ENCODE measurements at places on chromosomes 12 and 14. TPM values are rescaled to one million over a fixed set of nuclear protein-coding genes. Genes with fewer than 3 reads are reported as not detected.

The TBX3 gene
- 16.6 TPM for total RNA-seq

The KLHDC1 gene
- total RNA-seq = 7.2 TPM

The GAS2L3 gene
- total RNA-seq = 17.5 TPM

The KRT6C gene
- not detected for total RNA-seq

The SOX5 gene
- total RNA-seq = 7.3 TPM

The ASCL4 gene
- total RNA-seq = 0.04 TPM

The CCDC175 gene
- total RNA-seq = not detected

The ZCCHC8 gene
- total RNA-seq = 20.9 TPM

The SLC35F4 gene
- total RNA-seq = 0.22 TPM

The ANO2 gene
- 3.4 TPM for total RNA-seq

The CCNT1 gene
- total RNA-seq = 19.2 TPM

DNA sequence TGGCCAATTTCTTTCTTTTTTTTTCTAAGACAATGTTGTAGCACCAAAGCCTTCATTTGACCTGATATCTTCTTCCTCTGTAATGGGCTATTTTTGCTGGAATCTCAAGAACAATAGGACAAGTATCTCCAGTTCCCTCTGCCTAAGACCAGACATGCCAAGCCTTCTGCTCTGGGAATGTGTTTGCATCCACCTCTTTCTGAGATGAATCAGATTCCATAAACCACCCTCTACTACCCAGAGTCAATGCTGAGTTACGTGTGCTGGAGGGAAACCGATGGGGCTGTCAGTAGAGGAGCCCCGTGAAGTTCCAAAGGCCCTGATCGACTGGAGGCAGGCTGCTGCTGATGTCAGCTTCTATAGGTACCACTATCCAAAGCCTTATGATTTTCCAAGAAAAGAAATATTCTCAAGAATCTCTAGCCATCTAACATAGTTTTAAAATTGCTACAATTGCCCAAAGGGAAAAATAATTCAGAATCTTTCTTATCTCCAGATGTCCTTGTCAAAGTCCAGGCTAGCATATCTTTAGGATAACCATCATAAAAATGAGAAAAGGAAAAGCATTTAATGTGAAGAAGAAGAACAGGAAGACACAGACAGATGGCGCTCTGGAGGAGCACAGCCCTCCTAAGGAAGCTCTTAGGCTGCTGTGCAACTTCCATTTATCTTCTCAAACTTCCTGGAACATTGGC lies 101.9 kb downstream of the SLC8A3 start:
- H3K27ac ChIP-seq = no peak overlapping the region
- H3K36me3 ChIP-seq = no peaks in the 10 kb centered on the region
- H3K27me3 ChIP-seq = no peaks in the 10 kb centered on the region
- no peak overlapping the region for H3K4me3 ChIP-seq
- peak; percentile 32 for DNase-seq
- H3K4me1 ChIP-seq = no peaks in the 10 kb centered on the region

GRCh38 chr12:4900327-4900726 lies 9.4 kb upstream of the KCNA1 start:
- H3K27me3 ChIP-seq = peaks cover 16% of the 10 kb centered on the region
- H3K27ac ChIP-seq = no peak overlapping the region

DNA sequence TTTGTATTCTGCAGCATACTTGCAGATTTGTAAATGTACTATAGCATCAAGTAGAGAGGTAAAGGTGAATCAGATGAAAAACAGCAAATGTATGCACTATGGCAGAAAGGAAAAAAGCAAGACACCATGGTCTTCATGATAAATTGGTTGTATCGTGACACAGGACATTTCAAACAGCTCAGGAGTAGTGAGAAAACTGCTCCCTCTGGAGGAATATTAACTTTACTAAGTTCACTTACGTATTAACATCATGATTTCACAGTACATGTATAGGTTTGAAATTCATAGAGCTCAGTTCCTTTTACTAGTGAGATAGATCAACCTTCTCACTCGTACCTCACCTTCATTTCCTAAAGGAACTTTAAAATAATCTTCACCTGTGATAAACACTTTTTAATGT lies 6.5 kb downstream of the MBIP start:
- no peak overlapping the region for H3K4me3 ChIP-seq
- no peaks in the 10 kb centered on the region for H3K4me1 ChIP-seq
- H3K36me3 ChIP-seq = peaks cover 20% of the 10 kb centered on the region
- DNase-seq = no peak

- peak overlapping the region; percentile 20 for H3K4me3 ChIP-seq
- peaks cover 56% of the 10 kb centered on the region for H3K27me3 ChIP-seq
- no peaks in the 10 kb centered on the region for H3K36me3 ChIP-seq
- H3K4me1 ChIP-seq = peaks cover 28% of the 10 kb centered on the region
Measured at GRCh38 chr12:27971121-27971489, 1.4 kb downstream of the PTHLH start.

DNA sequence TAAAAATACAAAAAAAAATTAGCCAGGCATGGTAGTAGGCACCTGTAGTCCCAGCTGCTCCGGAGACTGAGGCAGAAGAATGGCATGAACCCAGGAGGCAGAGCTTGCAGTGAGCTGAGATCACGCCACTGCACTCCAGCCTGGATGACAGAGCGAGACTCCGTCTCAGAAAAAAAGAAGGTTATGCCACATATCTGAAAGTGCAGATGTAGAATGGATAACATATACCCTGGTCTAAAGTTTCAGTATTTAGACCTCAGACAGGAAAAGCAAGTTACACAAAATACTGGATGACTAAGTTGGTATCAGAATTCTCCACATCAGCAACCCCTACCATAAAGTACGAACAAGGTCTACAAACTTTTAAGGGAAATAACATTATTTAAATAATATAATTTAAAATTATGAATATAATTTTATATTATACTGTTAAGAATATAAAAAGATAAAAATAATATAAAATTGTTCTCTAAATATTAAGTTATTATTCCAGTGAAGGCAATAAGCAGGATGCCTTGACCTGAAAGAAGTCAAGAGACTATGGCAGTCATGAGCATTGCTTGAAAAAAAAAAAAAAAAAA lies 169.9 kb downstream of the CRADD start:
- H3K36me3 ChIP-seq = no peaks in the 10 kb centered on the region
- no peak overlapping the region for H3K27ac ChIP-seq
- no peaks in the 10 kb centered on the region for H3K27me3 ChIP-seq
- H3K4me3 ChIP-seq = no peak overlapping the region
- H3K4me1 ChIP-seq = peaks cover 16% of the 10 kb centered on the region
- no peak for DNase-seq

DNA sequence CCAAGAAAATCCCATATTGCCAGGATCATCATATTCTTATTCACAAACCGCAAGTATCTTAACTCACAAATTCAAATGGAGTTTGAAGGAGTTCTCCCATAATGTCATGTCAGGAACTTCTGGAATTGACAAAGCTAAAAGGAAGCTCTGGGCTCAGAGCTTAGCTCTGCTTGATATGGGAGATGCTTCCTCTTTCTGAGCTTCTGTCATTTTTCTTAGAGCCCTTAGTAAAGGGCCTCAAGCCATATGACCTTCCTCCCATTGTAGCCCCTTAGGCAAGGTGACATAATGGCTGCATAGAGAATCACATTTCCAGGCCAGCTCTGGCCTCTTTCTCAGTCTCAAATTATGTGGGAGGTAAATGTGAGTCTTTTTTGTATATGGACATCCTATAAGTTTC lies 40.9 kb downstream of the SLC4A8 start:
- no peaks in the 10 kb centered on the region for H3K4me1 ChIP-seq
- no peak overlapping the region for H3K27ac ChIP-seq
- no peak overlapping the region for H3K4me3 ChIP-seq
- H3K36me3 ChIP-seq = no peaks in the 10 kb centered on the region
- H3K27me3 ChIP-seq = no peaks in the 10 kb centered on the region

DNA sequence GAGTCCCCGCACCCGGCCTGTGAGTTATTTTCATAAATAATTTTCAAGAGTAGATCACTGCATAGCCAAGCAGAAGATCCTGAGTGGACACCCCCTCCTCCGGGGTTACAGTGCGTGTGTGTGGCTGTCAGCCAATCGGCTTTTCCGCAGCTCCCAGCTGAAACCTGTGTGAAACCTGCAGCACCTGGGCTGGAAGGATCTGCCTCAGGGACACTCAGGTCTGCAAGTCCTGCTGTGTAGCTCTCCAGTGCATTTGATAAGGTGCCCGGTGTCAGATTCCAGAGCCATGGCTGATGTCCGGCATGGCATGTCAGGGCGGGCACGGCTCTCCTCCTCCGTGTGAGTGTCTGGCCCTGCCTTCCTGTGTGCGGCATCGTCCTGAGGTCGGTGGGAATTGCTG lies 124.8 kb downstream of the GLT1D1 start:
- H3K36me3 ChIP-seq = no peaks in the 10 kb centered on the region
- peaks cover 28% of the 10 kb centered on the region for H3K27me3 ChIP-seq
- H3K4me3 ChIP-seq = no peak overlapping the region
- H3K4me1 ChIP-seq = no peaks in the 10 kb centered on the region
- no peak for DNase-seq

DNA sequence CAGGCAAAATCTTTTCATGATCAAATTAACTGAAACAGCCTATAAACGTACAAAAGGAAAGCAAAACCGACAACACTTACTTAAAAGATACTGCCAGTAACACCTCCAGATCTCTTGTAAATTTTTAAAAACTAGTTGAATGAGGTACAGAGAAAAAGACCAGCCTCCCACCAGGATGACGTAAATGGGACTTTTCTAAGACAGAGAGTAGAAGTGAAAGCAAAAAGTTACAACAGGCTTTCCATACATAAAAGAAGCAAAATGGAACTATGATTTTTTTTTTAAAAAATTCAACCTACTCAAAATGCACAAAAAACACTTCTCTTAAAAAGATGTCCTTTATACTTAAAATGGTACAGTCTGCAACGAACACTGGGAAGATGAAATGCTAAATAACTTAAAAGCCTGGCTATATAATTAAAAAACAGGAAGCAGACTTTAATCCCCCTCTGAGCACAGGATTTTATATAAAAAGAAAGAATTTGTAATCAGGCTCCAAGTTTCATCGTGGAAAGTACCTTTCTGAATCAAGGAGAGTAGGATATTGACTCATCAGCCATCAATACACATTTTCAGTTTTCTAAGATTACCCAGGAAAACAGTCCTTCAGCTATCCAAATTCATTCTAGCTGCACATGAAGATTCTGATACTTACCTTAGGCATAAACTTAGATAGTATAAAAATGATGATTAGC lies 14.2 kb upstream of the MYO1A start:
- no peak overlapping the region for H3K4me3 ChIP-seq
- DNase-seq = peak; percentile 36
- H3K27me3 ChIP-seq = no peaks in the 10 kb centered on the region

GRCh38 chr12:123960856-123961255 lies 11.8 kb downstream of the CCDC92 start:
- no peak overlapping the region for H3K27ac ChIP-seq
- no peaks in the 10 kb centered on the region for H3K27me3 ChIP-seq
- no peak overlapping the region for H3K4me3 ChIP-seq

DNA sequence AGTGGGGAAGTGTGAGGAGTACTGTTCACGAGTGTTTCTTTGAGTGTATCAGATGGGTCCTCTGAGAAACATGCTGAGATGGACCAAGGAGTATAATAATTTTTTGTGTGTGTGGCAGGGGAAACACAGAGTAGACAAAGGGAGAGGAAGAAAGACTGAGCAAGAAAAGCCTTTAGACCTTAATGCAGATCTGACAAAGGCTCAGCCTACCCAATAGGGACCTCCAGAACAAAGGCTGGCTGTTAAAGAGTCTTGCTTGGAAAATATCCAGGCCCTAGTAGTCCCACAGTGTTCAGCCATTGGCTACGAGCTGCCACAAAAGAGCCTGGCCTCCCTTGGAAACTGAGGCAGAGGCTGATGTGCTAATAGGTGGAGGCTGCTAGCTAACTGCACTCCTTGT lies 13.5 kb downstream of the COQ5 start:
- H3K4me3 ChIP-seq = no peak overlapping the region
- H3K27me3 ChIP-seq = no peaks in the 10 kb centered on the region
- H3K4me1 ChIP-seq = no peaks in the 10 kb centered on the region
- no peak for DNase-seq
- H3K36me3 ChIP-seq = peaks cover 43% of the 10 kb centered on the region
- no peak overlapping the region for H3K27ac ChIP-seq

DNA sequence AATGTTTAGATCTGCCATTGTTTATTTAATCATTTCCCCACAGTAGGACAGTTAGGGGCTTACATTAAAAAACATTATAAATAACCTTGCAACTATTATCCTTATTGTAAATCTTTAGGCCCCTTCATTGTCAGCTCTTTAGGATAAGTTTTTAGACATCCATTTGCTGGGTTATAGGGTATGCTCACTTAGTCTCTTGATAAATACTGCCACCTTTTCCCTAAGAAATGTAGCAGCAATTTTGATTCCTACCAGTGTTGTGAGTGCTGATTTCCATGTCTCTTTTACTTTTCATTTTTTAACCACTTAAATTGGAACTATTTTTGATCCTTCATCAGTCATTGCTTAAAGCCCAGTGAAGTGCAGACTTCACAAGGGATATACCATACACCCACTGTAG lies 94.4 kb downstream of the AVPR1A start:
- H3K36me3 ChIP-seq = no peaks in the 10 kb centered on the region
- no peak overlapping the region for H3K4me3 ChIP-seq
- H3K27me3 ChIP-seq = no peaks in the 10 kb centered on the region
- H3K27ac ChIP-seq = no peak overlapping the region
- DNase-seq = no peak

- no peak overlapping the region for H3K4me3 ChIP-seq
- no peak overlapping the region for H3K27ac ChIP-seq
- DNase-seq = no peak
- no peaks in the 10 kb centered on the region for H3K36me3 ChIP-seq
- no peaks in the 10 kb centered on the region for H3K4me1 ChIP-seq
Measured at GRCh38 chr14:95575840-95576473, 41.1 kb downstream of the GLRX5 start.

DNA sequence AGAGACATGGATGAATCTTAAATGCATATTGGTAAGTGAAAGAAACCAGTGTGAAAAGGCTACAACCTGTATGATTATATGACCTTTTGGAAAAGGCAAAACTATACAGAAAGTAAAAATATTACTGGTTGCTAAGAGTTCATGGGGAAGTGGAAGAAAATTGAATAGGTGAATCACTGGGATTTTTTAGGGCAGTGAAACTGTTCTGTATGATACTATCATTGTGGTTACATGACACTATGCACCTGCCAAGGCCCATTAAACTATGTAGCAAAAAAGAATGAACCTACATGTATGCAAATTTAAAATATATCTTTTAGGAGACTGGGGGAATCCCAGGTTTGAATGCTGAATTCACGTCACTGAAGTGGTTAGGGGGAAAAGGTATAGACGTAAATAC lies 12.6 kb upstream of the OR8S1 start:
- H3K36me3 ChIP-seq = no peaks in the 10 kb centered on the region
- no peak overlapping the region for H3K4me3 ChIP-seq
- H3K4me1 ChIP-seq = no peaks in the 10 kb centered on the region
- H3K27ac ChIP-seq = no peak overlapping the region

DNA sequence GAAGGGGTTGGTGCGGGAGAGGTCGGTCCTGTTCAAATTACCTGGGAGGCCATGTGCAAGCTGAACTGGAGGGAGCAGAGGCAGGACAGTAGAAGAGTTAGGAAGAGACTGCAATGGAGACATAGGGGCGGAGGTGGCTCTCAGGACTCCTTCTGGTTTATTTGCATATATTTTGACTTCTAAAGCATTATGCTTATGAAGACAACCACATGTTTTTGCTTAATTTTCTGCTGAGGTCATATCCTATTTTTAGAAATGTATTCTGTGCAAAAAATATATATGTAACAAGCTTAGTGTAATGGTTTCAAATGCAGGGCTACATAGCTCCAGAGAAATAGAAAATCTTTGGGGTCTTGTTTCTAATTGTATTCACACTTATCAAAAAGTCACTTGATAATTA lies 137.0 kb upstream of the MDM1 start:
- H3K4me1 ChIP-seq = peaks cover 3% of the 10 kb centered on the region
- peak; percentile 31 for DNase-seq
- no peak overlapping the region for H3K4me3 ChIP-seq
